Foreskin keratinocyte (primary cell): ENCODE measurements at places on chromosomes 11 and 22.

DNA sequence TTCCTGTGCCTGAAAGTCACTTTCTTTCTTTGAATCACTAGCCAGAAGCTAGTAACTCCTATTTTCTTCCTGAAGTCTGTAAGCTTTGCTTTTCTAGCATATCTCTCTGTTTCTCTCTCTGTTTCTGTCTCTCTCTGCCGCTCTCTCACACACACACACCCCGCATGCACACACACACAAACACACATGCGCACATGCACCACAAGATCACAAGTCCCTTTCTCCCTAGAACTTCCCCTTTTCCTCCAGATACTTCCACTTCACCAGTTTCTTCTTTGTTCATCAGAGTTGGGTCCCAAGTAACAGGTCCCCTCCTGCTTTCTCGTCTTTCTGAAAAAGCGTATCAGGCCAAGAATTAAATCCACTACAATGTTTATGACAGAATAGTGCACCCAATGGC, 148.5 kb upstream of the HSD17B12 start:
- no peak for DNase-seq

DNA sequence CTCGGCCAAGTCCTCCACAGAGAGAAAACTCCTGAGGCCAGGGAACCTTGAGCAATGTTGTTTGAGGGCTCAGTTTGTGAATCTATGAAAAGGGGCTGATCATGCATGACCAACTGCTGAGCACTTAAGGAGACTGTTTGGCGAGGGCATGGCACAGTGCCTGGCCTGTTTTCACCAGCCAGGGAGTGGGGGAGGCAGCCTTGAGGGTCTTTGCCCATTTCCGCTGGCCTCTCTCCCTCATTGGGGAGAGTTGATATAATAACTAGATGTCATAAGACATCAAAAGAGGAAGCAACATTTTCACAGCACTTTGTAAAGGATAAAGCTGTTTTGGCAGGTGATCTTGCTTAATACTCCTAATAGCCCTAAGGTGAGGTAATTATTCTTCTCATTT, 110.6 kb downstream of the TP53I11 start:
- DNase-seq: no peak

DNA sequence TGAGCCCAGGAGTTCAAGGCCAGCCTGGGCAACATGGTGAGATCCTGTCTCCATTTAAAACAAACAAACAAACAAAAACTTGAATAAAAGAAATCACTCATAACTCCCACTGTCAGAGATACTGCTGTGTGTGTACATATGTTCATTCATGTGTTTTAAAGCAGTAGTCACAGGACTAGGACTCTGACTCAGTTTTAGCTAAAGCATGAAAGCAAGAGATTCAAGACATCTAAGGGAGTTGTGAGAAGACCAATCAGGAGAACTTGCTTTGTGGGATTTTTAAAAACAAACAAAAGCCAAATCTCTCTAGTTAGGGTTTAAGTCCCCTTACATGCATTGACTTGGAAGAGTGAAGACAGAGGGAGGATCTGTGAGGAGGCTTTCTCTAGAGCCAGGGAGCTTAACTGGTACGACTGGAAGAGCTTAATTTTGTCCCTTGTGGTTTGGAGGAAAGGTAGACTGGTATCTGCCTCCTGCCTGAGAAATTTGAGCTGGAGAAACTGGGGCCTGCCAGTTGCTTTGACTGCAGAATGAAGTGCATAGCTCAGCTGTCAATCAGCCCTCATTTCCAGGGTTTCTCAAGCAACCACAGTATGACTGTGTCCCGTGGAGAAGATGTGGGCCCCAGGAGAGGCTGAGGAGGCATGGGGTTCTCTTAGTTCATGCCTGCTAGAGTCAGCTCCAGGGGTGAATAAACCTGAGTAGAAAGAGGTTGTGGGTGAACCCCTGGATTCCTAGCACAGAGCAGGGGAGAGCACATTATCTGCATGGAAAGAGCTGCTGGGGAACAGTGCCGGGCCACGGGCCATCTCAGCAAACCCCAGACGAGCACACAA, 30.6 kb downstream of the EXPH5 start:
- DNase-seq: no peak

- no peak for DNase-seq
These were observed 375.8 kb downstream of the INSC start for GRCh38 chr11:15490535-15490934.

- DNase-seq: no peak
These were observed 39.0 kb downstream of the IL18BP start for GRCh38 chr11:72037554-72038311.
